ENCODE measurements at places on chromosomes 1 and 21. TPM values are rescaled to one million over a fixed set of nuclear protein-coding genes. Genes with fewer than 3 reads are reported as not detected.

GRCh38 chr1:205026181-205026580 is 16.8 kb upstream of the CNTN2 start:
- no peaks in the 10 kb centered on the region for H3K36me3 ChIP-seq
- H3K4me1 ChIP-seq = no peaks in the 10 kb centered on the region
- H3K27me3 ChIP-seq = no peaks in the 10 kb centered on the region
- DNase-seq = no peak
- no peak overlapping the region for H3K4me3 ChIP-seq
- H3K27ac ChIP-seq = no peak overlapping the region

Gene UMODL1
- not detected for total RNA-seq

DNA sequence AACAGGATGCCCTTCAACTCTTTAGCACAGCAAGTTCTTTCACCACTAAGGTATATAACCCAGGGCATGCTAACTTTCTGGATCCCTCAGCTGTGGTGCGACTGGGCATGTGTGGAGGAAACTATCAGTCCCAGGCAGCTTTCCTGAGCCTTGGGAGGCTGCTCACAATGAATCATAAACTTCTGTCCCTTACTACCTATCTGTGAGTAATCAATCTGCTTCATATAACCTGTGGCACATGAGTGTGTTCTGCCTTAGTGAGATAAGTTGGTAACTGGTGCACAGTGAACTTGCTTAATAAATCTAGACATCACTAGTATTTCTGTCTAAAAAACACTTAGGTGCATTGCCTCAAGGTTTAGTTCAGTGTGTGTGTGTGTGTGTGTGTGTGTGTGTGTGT is 158.0 kb downstream of the GPATCH2 start:
- no peak for DNase-seq
- no peak overlapping the region for H3K27ac ChIP-seq
- H3K36me3 ChIP-seq = no peaks in the 10 kb centered on the region
- H3K4me3 ChIP-seq = no peak overlapping the region

DNA sequence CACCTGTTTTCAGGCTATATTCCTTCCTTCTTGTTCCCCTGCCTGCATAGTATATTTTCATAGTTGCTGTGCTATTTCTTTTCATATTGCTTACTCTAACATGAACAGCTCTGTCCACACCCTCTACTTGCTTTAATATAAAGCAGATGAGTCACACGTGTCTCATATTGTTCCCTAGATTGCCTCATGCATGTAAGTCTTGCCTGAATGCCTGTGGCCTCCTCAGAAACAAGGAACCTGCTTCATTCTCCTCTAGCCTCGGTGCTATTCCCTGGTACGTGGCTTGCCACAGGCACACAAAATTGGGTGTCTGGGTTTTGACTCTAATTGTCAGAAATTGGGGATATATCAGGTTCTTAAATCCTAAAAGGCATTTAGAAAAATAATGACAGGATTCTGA is 16.5 kb upstream of the PKP1 start:
- H3K36me3 ChIP-seq = no peaks in the 10 kb centered on the region
- no peak for DNase-seq
- peaks cover 4% of the 10 kb centered on the region for H3K27me3 ChIP-seq
- H3K27ac ChIP-seq = no peak overlapping the region

DNA sequence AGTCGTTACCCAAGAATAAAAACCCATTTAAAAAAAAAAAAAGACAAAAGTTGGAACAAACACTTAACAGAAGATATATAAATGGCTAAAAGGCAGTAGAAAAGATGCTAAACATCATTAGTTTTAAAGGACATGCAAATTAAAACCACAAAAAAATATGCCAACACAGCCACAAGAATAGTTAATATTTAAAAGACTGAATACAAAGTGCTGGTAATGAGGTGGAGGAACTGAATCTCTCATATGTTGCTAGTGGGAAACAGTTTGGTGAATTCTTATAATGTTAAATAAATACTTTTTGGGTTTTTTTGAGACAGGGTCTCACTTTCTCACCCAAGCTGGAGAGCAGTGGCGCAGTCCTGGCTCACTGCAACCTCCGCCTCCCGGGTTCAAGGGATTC is 10.0 kb downstream of the LRRC40 start:
- no peaks in the 10 kb centered on the region for H3K36me3 ChIP-seq
- no peak overlapping the region for H3K27ac ChIP-seq
- H3K27me3 ChIP-seq = no peaks in the 10 kb centered on the region
- no peak overlapping the region for H3K4me3 ChIP-seq
- H3K4me1 ChIP-seq = no peaks in the 10 kb centered on the region
- DNase-seq = no peak

Gene ARMH1
- total RNA-seq = 38.0 TPM

Gene OR2T2
- total RNA-seq = not detected

- DNase-seq = no peak
- no peaks in the 10 kb centered on the region for H3K36me3 ChIP-seq
- H3K4me3 ChIP-seq = no peak overlapping the region
- no peaks in the 10 kb centered on the region for H3K27me3 ChIP-seq
Observed at GRCh38 chr21:25307489-25307888, 299.8 kb downstream of the MRPL39 start.

Gene TMEM39B
- 23.4 TPM for total RNA-seq

Gene GUCA2A
- total RNA-seq = not detected

Gene CYP2J2
- 0.70 TPM for total RNA-seq

DNA sequence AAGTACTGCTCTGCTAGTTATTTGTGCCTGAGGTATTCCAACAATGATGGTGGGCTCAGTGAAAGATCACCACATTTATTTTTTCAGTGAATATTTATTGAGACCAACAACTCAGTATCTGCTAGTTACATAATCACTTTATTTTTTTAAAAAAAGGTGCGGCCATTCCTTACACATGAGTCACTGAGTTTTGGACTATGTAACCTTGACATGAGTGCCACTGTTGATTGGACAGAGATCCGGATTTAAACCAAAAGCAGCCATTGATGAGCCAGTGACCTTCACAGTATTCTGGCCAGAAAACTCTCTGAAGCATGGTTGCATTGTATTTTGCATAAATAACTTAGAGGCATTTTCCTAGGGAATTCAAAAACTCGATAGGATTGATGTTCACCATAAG is 79.5 kb downstream of the NUF2 start:
- no peaks in the 10 kb centered on the region for H3K27me3 ChIP-seq
- no peak overlapping the region for H3K4me3 ChIP-seq
- no peak overlapping the region for H3K27ac ChIP-seq
- no peak for DNase-seq

Gene FCER1A
- not detected for total RNA-seq

DNA sequence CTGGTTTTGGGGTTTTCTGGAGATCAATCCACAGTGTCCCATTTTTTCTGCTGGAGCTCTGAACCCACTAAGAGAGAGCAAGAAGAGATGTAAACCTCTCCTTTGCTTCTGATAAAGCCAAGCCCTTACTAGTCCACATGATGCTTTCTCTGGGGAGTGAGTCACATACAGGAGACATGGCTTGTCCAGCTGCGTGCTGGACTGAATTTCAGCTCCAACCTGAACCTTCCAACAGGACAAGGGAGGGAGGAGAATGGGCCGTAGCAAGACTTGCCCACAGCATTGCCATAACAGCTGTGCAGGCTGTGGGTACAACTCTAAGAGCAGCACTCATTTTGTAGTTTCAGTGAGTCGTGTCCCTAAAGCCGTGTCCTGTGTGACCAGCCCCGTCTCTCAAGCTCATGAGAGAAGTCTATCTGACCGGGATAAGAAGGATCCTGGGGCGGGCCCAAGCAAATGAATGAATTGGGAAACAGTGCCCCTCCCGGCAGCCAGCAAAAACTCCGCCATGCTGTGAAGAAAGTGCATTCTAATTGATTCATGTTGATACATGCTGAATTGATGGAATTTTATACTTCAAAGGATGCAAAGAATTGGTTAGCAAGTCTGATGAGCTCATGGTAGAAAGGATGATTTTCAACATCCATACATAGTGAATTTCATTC is 195.2 kb downstream of the GABPA start:
- no peak overlapping the region for H3K4me3 ChIP-seq
- DNase-seq = no peak
- no peaks in the 10 kb centered on the region for H3K4me1 ChIP-seq
- no peaks in the 10 kb centered on the region for H3K27me3 ChIP-seq
- H3K27ac ChIP-seq = no peak overlapping the region

DNA sequence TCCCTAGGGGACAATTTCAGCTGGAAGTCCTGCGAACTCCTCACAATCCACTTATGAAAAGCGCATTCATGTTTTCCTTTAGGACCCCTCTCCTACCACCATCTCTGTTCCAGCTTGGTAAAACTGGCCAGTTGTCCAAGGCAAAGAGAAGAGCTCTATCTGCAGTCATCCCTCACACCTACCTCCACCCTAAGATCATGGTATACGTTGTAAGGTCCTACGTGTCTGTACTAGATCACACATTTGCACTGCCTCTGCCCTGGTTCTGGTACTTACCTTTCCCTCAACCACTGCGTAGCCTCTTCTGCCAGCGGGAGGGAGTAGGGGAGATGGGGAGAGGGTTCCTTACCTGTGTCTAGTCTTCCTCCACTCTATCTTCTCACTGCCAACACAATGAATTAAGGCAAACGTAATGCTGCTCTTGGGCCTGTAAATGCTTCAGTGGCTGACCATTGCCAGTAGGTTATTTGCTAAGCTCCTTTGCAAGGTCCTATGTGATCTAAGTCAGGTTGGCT is 739 bp upstream of the NUP133 start:
- H3K36me3 ChIP-seq = no peaks in the 10 kb centered on the region
- DNase-seq = no peak
- H3K27me3 ChIP-seq = no peaks in the 10 kb centered on the region
- peak overlapping the region; percentile 71 for H3K4me3 ChIP-seq
- H3K4me1 ChIP-seq = peaks cover 21% of the 10 kb centered on the region

DNA sequence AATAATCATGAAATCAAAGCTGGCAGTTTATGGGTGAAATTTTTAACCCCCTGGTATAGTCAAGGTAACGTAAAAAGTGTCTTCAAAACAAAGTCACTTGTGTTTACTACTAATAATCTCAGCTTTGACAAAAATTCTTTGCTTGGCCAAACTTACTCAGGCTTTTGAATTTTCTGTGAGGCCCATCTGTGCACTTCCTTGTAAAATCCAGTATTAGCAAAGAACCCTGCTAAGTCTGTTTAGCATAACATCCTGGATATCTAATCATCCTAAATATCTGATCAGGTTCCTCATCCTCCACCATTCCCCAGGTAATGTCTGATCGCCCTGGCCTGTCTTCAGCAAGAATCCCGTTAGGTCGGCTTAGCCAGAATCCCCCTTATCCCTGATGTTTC is 3.0 kb downstream of the LYST start:
- H3K27me3 ChIP-seq = no peaks in the 10 kb centered on the region
- H3K36me3 ChIP-seq = no peaks in the 10 kb centered on the region
- peaks cover 44% of the 10 kb centered on the region for H3K4me1 ChIP-seq
- DNase-seq = no peak

Gene KRTAP10-4
- not detected for total RNA-seq

All from CD8-positive, alpha-beta memory T cell (primary cell).